ENCODE measurements at places on chromosomes 7 and 10. TPM values are rescaled to one million over a fixed set of nuclear protein-coding genes. Genes with fewer than 3 reads are reported as not detected.

PTEN gene
- 71.0 TPM for total RNA-seq

MYH16 gene
- total RNA-seq, result not detected

LLCFC1 gene
- not detected for total RNA-seq

C10orf62 gene
- total RNA-seq, result 0.96 TPM

ORC5 gene
- 26.4 TPM for total RNA-seq

EXOC6 gene
- total RNA-seq, result 21.7 TPM

TMEM273 gene
- total RNA-seq, result not detected

NUTM2D gene
- 9.8 TPM for total RNA-seq

DNA sequence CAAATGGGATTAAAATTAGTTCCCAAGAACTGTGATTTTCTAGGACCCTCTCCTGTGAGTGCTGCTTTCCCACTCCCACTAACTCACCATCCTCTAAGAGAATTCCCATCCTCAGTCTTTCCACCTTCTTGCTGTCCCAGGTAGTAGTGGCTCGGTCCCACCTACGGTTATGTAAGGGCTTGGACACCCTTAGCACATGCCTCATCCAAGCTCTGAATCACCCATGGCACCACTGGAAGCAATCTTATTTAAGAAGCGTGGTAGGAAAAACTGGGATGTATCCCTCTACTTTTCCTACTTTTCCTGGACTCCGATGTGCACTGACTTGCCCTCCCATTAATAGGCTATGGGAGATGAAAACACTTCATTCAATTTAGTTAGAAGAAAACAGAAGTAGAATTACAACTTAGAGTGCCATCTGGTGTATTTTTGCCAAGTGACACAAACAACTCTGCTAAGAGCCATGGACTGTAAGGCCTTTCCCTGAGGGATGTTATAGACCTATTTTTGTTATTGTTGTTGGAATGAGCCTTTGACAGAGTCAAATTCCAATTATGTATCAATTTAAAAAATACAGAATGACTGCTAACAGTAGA, 13.7 kb upstream of the ANKRD22 start:
- DNase-seq, result no peak

GRCh38 chr7:27300421-27300820, 57.8 kb downstream of the EVX1 start:
- DNase-seq, result no peak

DNA sequence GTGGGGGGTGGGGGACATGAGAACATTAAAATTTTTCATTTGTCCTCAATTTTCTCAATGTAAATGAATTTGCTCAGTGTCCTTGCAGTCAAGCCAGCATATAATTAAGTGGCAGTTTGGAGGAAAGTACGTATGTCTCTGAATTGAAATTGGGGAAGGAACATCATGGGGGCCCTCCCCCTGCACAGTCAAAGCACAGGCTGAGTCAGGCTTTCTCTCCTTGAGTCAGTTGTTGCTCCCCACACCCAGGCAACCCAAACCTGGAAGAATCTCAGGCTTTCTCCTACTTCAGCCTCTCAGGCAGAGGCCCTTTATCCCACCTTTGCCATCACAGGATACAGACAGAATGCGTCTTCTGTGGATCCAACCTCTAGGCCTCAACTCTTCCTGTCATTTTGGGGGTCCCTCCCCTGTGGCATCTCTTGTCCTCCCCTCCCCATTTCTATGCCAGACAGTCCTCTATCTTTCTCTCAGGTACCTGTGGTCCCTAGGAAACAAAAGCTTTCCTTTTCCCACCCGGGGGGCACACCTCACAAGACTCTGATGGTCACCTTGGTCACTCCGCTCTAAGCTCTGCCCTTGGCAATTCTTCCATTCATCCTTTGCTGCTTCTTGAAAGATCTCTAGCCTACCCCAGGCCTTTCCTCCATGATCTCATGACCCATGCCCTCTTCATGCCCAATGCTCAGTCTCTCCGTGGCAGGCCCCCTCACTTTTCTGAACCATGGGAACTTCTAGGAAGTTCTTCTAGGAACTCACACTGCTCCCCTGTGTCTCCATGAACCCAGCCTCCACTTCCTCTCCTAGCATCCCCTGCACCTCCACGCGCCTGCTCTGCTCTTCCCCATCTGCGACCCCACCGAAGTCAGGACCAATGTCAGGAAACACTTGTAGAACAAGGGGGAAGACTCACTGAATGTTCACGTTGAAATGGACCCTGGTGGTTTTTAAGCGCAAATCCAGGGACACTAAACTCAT, 40.4 kb downstream of the CREB3L2 start:
- DNase-seq, result no peak

GRCh38 chr7:151930695-151931094, 25.6 kb upstream of the GALNTL5 start:
- no peak for DNase-seq

DNA sequence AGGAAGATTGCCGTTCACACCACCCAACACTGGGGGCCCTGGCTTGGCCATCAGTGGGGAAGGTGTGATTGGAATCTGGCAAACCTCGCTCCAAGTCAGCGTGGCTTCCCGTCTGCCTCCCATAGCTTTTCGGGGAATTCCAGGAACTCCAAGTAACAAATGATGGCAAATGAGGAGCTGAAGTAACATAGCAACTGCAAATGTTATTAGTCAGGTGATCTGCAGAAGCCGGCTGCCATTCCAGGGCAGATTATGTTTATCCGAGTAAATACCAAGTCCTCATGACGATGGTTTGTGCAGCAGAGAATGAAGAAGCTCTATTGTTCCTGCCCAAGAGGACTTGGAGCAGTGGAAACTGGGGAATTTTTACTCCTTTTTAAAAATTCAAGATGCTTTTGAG, 270.5 kb upstream of the PODXL start:
- DNase-seq, result no peak

- DNase-seq, result no peak
Measured at GRCh38 chr7:7264306-7265040, 82.1 kb downstream of the C1GALT1 start.

DNA sequence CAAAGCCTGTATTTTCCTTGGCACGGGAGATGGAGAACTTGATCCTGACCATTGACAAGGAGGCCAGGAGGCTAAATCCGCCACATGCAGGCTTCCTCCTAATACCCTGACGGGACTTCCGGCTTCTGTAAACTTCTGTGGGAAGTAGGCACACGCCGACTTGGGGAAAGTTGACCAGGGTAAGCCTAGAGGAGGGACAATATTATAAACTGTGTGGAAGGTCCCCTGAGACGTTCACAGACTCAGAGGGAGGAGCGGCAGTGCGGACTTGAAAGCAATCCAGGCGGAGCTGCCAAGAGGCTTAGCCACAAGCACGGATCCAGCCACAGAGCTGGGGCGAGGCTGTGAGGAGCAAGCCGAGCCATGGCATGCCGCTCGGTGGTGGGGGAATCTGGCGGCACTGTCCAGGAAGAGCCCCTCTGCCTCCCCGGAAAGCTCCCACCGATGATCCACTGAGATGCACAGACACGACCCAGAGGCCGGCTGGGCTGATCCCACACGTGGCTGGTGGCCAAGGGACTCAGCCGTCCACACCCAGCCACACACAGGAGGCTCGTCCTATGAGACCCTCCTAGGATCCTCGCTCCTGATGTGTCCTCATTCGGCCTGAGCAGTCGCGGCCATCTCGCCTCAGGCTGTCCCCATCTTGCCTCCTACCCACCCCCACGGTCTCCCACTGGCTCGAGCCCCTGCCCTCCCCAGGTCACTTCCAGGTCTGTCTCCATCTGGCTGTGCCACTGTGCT, 40.0 kb upstream of the INSIG1 start:
- DNase-seq, result no peak

GRCh38 chr7:1598286-1598685, 28.5 kb upstream of the PSMG3 start:
- DNase-seq, result no peak

- DNase-seq, result no peak
Measured at GRCh38 chr7:74199551-74200355, 10.1 kb upstream of the LAT2 start.

DNA sequence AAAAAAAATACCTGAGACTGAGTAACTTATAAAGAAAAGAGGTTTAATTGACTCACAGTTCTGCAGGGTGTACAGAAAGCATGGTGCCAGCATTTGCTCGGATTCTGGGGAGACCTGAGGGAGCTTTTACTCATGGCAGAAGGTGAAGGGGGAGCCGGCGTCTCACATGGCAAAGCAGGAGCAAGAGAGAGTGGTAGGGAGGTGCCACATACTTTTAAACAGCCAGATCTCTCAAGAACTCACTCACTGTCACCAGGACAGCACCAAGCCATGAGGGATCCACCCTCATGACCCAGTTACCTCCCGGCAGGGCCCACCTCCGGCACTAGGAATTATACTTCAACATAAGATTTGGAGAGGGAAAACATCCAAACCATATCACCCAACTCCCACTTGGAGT, 25.8 kb downstream of the MSRB2 start:
- no peak for DNase-seq

GRCh38 chr10:57247271-57247670, 886.2 kb upstream of the ZWINT start:
- DNase-seq, result no peak

DNA sequence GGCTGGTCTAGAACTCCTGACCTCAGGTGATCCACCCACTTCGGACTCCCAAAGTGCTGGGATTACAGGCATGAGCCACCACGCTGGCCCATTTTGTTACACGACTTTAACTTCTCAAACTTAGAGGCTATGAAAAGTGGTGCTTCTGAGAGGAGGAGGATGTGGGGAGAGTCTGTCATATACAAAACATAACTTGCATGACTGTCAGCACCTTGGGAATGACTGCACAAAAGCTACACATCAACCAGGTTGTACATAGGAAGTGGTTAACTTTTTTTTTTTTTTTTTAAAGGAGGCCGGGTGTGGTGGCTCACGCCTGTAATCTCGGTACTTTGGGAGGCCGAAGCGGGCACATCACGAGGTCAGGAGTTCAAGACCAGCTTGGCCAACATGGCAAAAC, 43.4 kb upstream of the GSDME start:
- no peak for DNase-seq

GRCh38 chr7:135236727-135237126, 3.1 kb downstream of the STRA8 start:
- DNase-seq, result no peak

DNA sequence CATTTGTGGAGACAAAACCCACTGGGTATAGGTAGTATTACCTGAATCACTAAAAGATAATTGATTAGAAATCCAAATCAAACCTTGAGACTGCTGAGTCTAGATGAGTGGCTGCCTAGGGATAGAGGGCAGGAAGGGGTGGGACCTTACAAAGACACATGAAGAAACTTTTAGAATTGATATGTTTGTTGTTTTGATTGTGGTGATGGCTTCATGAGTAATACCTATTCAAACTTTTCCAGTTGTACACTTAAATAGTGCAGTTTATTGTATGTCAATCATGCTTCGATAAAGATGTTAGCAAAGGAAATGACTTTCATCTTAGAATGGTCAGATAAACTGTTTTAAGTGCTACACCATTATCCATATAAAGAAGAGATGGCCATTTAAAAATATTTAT, 188.7 kb upstream of the KAT6B start:
- DNase-seq, result no peak

GRCh38 chr7:124764051-124764846, 1.3 kb downstream of the GPR37 start:
- DNase-seq, result no peak

- DNase-seq, result no peak
Measured at GRCh38 chr7:112866424-112866823, 76.2 kb upstream of the TMEM168 start.

Data from progenitor cell of endocrine pancreas (in vitro differentiated cells).